GDM1 (cell line): ENCODE measurements at places on chromosomes 1 and 21.

DNA sequence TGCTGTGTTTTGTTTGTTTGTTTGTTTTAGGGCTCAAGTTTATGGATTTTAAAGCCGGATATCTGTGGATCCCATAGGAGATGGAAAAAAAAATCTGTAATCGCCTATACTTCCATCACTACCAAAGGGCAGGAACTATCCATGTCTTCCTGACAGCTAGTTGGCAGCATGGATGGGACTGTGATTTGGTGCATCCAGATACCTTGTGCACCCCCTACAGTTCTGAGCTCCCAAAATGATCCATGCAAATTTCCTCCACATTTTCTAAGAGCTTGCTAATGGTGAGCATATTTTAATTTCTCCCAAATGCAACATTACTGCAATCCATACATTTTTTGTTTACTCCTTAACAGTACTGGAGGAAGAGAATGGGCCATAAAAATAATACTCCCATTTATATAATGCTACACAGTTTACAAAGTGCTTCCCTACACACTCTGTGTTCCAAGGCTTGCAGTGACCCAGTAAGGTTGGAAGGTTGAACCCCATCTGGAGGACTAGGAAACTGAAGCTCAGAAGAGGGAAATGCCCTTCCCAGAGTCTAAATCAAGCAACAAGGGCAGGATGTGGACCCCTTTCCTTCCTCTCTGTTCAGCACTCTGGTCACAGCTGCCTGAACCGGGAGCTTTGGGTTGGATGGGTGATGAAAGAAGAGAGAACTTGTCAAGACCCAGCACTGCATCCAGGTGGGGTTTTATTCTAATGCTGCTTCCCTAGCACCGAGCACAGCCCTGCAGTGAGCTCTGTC, 48.0 kb downstream of the CAPN8 start:
- DNase-seq: no peak

DNA sequence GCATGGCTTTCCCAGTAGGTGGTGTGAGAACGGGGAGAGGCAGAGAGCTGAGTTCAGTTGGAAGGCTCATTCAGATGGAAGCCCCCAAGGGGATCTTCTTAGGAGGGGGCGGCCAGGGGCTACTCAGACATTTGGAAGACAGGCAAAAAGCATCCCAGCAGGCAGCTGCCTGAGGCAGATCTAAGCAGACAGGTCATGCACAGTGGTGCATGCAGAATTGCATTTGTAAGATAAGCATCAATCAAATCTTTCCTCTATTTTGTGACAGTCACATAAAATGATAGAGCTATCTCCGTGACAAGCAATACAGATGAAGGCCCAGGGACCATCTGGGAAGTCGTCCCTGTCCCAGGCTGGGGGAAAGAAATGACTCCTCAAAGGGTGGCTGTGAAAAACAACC, 3.8 kb downstream of the RAB3B start:
- no peak for DNase-seq

DNA sequence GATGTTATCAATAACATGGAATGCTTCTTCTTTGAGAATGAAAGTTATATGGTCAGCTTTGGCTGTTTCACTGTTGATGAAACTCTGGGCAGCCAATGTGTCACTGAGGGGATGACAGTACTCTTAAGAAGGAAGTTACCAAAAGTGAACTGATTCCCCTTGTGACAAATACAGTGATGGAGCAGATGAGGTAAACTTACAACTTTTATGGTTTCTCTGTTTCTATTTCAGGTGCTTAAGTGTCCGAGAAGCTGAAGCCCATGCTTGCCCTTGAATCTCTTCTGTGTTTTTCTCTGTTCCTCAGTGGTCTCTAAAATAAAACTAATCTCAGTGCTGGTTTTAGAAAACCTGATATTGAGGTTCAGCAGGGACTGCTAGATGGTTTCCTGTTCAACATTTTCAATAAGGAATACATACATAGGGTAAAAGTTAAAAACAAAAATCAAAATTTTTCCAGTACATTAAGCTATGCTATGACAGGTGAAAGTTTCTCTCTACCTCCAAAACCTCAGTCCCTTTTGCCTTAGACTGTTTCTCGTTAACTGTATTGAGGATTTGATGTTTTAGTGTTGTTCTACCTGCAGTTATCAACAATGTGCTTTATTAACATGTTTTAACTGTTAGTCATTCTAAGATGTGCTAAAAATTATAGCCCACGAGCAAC, 454.4 kb upstream of the ADGRL4 start:
- no peak for DNase-seq

GRCh38 chr1:202237052-202237451, 43.5 kb downstream of the LGR6 start:
- peak; percentile 31 for DNase-seq

DNA sequence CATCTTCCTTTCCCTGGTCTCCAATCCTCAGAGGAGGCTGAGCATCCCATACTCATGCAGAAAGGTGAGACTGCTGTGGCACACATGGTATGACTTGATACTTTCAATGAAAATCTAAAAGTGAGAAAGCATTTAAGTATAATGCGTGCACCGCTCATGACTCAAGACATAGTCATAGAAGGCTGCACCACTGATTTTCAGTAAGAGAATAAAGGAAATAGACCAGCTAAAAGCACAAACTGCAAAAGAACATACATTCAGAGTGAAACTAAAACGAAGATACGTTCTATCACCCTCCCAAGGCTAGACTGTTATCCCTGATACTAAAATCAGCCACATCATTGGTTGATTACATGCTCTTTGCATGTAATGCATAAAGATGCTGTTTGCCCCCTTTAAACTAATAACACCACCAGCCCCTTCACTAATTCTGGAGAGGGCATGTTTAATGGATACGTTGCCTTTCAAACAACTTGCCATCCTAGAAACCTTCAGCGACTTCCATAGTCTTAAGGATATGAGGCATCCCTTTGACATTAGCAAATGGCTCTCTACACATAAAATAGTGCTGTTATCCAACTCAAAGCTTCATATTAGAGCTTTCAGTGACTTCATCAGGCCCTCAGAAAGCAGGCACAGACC, 2.1 kb downstream of the PLD5 start:
- DNase-seq: no peak

DNA sequence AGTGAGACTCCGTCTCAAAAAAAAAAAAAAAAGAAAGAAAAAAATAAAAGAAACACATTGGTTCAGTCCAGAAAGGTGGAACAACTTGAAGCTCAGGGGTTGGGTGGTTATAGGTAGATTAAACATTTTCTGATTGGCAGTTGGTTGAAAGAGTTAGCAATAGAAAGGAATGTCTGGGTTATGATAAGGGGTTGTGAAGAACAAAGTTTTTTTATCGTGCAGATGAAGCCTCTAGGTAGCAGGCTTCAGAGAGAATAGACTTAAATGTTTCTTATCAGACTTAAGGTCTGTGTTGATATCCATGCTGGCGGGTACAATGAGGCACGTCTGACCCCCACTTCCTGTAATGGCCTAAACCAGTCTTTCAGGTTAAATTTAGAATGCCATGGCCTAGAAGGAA, 45.0 kb upstream of the PDE9A start:
- DNase-seq: no peak

DNA sequence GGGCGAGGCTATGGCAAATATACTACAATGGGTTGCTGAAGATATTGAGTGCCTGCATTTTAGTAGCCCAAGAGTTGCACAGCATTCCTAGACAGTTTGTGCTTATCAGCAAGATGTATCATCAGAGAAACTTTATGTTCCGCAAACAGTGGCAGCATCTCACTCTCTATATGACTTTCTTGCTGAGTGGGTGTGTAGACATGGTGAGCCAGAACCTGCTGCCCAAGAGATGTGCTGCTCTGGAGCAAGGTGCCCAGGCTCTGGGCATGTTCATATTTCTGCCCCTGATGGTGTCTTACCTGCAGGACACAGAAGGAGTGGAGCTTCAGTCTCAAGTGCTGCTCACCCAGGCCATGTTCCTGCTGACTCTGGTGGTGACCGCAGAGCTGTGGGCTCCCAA, 8.2 kb upstream of the RGSL1 start:
- no peak for DNase-seq

- DNase-seq: no peak
These were observed 936 bp downstream of the ZBTB21 start for GRCh38 chr21:42009018-42009830.

- DNase-seq: no peak
These were observed 14.6 kb downstream of the STRIP1 start for GRCh38 chr1:110048923-110049601.

DNA sequence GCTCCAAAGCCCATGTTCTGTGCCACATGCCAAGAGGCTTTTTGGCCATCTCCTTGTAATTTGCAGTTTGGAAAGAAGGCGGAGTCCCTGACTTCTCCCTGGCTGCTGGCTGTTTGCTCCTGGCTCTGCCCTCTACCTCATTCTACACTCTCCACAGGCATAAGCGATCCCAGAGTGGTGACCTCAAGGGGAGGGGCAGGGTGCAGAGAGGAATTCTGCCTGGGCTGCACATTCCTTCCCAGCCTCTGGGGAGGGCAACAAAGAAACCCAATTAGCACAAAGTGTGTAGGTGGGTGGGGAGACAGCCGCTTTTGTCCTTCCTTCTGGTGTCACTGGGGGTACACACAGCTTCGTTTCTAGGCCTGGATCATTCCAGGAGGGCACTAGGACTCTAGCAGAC, 95.3 kb downstream of the HIVEP3 start:
- no peak for DNase-seq

DNA sequence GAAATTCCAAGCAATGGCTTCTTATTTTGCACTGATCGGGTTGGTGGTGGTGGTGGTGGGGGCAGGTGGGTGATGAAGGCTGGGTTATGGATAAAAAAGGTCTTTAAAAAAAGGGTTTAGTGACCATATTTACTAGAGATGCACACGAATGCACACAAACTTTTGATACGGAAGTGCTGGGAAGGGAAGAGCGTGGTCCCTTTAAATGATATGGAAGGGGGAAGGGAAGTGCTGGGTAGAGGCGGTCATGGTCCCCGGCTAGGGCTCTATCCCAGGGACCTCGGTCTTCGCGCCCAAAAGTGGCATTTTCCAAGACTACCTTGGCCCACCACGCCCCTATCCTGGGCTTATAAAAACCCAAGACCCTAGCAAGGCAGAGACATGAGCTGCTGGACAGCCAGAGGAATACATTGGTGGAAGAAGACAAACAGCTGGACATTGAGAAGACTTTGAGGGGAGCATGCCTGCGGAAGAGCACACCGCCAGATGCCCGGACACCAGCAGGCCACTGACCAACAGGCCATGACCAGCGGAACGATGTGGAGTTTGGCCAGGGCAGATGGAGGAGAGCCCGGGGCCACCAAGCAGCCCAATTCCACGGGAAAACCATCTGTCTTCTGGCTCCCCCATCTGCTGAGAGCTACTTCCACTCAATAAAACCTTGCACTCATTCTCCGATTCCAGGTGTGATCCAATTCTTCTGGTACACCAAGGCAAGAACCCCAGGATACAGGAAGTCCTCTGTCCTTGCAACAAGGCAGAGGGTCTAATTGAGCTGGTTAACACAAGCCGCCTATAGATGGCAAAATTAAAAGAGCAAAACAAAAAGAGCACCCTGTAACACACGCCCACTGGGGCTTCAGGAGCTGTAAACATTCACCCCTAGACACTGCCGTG, 1720.2 kb downstream of the MRPL39 start:
- no peak for DNase-seq

- no peak for DNase-seq
These were observed 492 bp upstream of the PGM1 start for GRCh38 chr1:63592536-63593302.

GRCh38 chr1:36224537-36225282, 467 bp downstream of the THRAP3 start:
- DNase-seq: peak; percentile 81

DNA sequence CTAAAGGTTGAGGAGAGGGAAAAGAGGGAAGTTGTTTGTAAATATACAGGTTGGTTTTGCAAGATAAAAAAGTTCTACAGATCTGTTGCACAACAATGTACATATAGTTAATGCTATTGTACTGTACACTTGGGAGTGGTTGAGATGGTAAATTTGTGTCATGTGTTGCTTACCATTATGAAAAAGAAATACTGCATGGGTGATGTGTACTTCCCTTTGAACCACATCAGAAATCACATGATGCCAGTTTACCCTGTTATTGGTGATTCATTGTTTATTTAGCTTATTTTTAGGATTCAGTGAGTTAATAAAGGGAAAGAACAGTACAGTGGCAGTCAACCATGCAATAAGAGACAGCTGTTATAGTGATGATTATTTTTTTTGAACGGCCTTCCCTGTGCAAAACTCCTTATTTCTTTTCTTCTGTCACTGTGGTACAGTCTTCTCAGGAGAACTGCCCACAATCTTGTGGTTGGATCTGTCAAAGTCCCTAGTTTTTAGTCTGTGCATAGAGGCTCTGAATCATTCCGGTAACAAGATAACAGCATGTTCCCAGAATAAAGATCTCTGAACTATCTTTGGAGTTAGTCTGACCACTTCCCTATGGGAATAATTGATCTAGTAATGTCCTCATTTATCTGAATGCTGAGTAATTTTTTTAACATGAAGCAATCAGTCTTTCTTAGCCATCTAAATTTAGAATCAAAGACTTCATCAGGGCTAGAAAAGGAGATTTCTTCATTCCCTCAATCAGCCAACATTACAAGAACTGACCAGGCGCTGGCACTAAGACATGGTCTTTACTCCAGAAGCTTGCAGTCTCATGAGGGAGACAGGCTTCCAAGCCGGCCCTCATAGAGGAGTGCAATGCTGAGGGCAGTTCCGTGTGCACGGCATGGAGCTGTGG, 84.2 kb downstream of the SH3GLB1 start:
- DNase-seq: no peak

- no peak for DNase-seq
These were observed 1.7 kb downstream of the AKR1A1 start for GRCh38 chr1:45552331-45552730.

- DNase-seq: no peak
These were observed 202.5 kb upstream of the LYPLAL1 start for GRCh38 chr1:218971156-218971555.

DNA sequence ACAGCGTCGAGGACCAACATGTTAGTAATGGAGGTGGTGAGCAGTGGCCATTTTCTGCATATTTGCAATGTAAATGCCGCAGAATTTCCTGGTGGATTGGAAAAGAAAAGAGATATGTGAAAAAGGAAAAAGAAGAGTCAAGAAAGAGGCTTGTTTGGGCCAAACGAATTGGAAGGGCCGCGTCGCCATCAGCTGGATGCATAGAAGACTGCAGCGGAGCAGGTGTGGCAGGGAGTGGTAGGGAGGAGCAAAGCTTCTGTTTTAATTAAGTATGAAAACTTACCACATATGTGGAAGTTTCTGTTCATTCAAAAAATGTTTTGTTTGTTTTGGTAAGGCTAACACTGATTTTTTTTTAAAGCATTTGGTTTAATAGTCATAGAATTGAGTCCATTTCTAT, 690.7 kb downstream of the NCAM2 start:
- no peak for DNase-seq

GRCh38 chr1:86104606-86105532, 51.7 kb downstream of the COL24A1 start:
- DNase-seq: no peak

GRCh38 chr1:27807385-27807784, 23.2 kb upstream of the PPP1R8 start:
- DNase-seq: no peak

GRCh38 chr1:165228676-165229075, 127.8 kb downstream of the LMX1A start:
- no peak for DNase-seq

DNA sequence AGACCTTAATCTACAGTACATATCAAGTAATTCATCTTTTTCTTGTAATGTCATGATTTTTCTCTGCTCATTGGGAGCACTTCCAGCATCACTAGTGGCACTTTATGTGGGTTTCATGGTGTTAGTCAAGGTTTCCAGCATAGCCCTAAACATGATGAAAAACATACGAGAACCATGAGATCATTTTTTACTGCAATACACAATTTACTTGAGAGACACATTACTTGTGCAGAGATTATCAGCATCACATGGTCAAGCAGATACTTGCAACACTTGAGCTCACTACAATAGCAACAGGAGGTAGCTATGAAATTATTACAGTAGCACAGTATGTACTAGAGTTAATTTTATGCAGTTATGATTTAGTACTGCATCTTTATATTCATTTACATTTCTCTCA, 36.4 kb downstream of the ITGB3BP start:
- DNase-seq: no peak
